ENCODE measurements at places on chromosomes 5 and 9. TPM values are rescaled to one million over a fixed set of nuclear protein-coding genes. Genes with fewer than 3 reads are reported as not detected.

The AHRR gene
- 56.1 TPM for total RNA-seq

DNA sequence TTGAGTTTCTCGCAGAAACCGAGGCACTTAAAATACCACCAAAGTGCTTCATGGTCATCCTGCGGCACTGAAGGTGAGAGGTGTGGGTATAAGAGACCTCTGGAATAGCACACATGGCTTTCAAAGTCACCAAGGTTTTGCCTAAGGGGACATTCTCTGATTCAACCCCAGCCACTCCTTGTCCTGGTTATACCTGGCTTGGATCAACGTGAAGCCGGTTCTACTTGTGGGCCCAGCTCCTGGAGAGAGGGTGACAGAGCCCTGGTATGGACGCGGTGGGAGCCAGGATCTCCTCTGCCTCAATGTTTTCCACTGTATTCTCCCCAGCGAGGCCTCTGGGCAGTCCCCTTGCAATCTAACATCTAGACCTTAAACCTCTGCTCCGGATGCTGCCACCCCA, 132.0 kb downstream of the FSTL4 start:
- no peak overlapping the region for H3K4me3 ChIP-seq
- H3K36me3 ChIP-seq, result no peaks in the 10 kb centered on the region
- H3K27ac ChIP-seq, result no peak overlapping the region
- no peak for DNase-seq
- no peaks in the 10 kb centered on the region for H3K4me1 ChIP-seq

DNA sequence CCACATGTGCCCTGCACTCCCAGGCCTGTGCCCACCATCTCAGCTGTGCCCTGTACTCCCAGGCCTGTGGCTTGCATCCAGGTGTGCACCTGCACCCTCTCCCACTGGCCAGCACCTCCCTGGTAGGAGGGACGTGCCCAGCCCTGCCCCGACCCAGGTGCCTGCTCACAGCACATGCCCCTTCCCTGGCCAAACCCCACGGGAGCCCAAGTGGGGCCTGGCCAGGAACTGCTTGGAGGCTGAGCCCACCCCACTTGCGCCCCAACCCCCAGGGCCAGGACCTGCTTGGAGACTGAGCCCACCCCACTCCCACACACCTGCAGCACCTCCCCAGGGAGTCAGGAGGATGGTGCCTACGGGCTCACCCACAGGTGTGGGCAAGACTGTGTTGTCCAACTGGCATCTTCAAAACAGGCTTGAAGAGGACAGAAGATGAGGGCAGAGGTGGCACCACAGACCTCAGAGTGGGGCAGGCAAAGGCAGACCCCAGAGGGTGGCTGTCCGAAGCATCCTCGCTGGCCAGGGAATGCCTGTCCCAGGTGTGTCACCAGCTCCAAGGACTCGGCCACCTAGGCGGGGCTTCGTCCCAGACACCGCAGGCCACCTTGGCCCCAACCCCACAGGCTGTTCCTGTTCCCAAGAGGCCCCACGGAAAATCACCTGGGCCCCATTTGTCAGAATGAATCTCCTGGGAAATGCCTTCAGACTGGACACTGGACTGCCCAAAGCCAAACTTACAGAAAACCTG, 10.8 kb downstream of the ZDHHC11B start:
- no peak for DNase-seq
- no peaks in the 10 kb centered on the region for H3K27me3 ChIP-seq
- H3K36me3 ChIP-seq, result no peaks in the 10 kb centered on the region
- no peaks in the 10 kb centered on the region for H3K4me1 ChIP-seq
- H3K27ac ChIP-seq, result no peak overlapping the region
- H3K4me3 ChIP-seq, result no peak overlapping the region

DNA sequence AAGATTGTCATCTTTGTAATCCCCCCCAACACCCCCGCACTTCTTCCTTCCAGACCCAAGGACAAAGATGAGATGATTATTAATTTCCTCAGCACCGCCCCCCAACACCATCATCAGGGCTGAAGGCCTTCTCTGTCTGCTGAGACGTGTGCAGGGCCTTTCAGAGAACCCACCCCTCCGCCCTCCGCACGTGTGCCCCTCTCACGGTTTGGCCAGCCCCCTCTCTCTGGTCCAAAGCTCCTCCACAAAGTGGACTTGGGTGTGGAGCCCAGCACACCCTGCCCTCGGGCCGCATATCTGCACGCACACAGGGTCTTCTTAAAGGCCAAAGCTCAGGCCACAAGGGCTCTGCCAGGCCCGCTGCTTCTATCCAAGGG, 32.0 kb downstream of the PAX5 start:
- peaks cover 4% of the 10 kb centered on the region for H3K4me1 ChIP-seq
- no peak for DNase-seq
- no peak overlapping the region for H3K4me3 ChIP-seq
- H3K27me3 ChIP-seq, result peaks cover 56% of the 10 kb centered on the region
- no peaks in the 10 kb centered on the region for H3K36me3 ChIP-seq

DNA sequence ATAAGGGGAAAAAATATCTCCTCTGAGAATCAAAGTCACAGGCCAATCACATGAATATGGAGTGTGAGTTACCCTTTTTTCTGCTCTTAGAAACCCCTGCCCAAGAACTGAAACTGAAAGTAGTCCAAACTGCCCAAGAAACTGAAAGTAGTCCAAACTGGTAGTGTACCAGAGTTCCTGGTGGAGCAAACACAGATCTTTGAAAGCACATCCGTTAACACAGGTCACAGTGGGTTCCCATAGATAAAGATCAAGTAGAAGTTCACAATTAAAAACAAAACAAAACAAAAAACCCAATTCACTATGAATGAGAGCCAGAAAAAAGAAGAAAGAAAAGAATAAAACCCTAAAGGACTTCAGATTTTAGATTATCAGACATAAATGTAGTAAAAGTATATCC, 332.4 kb upstream of the EFNA5 start:
- no peaks in the 10 kb centered on the region for H3K27me3 ChIP-seq
- H3K36me3 ChIP-seq, result no peaks in the 10 kb centered on the region
- H3K4me3 ChIP-seq, result peak overlapping the region; percentile 57
- peak; percentile 58 for DNase-seq
- peaks cover 16% of the 10 kb centered on the region for H3K4me1 ChIP-seq
- H3K27ac ChIP-seq, result peak overlapping the region; percentile 76
